NCI-H1048 (cell line): ENCODE measurements at places on chromosomes 12 and 14.

DNA sequence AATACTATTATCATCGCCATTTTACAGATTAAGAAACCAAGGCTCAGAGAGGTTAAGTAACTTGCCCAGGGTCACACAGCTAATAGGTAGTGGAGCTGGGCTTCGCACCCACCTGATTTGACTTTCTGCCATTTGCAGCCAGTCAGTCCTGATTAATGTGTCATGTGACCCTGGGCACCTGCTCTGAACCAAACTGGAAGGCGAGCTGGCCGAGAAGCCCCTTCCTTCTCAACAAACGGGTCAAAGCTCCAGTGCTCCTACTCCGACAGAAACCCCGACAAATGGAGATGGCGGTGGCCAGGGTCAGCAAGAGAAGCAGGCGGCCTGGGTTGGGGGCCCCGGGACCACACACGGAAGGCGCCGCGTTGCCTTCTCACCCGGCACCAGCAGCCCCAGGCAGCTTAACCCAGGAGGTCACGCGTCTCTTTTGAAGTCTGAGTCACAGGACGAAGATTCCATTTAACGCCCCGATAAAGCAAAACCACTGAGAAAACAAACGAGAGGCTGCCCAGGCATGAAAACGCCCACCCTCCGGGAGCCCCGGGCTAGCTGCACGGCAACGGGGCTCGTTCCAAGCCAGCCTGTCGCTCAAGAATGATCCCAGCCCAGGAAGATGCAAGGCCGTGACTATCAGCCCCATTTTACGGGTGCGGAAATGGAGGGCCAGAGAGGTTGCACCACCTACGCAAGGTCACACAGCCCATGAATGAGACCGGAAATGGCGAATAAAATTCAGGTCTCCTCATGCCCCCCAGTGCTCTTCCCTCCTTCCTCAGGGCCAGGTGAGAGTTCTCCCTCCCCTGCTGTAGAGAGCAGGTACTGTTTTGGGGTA is 124.8 kb downstream of the SCARB1 start:
- DNase-seq = no peak

- no peak for DNase-seq
Observed at GRCh38 chr12:120064054-120064940, 52.3 kb downstream of the RAB35 start.

- no peak for DNase-seq
Observed at GRCh38 chr12:128661226-128661569, 162.6 kb downstream of the SLC15A4 start.

- no peak for DNase-seq
Observed at GRCh38 chr14:81246461-81247270, 25.9 kb upstream of the GTF2A1 start.

DNA sequence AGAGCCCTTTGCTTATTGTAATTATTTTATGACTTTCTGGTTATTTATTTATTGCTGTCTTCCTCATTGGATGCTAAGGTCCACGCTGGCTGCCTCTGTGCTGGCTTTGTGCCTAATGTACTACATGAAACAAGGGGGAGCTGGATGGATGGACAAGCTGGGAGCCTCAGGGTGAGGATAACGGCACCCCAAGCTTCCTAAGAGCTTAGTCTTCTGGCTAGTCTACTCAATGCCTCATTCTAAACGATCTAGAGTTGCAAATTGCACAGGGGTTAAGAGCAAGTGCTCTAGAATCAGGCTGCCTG is 172.0 kb downstream of the CHST11 start:
- DNase-seq = no peak

DNA sequence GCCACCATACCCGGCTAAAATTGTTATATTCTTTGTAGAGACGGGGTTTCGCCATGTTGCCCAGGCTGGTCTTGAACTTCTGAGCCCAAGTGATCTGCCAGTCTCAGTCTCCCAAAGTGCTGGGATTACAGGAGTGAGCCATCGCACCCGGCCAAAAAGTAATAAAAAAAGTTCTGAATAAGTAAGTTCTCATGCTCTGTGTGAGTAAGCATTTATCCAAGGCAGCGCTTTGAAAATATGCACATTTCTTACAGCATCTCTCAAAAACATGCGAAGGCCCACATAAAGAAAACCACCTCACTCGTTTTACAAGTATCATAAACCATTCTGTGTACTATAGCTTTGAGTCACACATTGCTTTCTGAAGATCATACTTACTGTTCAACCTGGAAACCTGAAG is 8.6 kb downstream of the GIT2 start:
- no peak for DNase-seq

- no peak for DNase-seq
Observed at GRCh38 chr14:100425429-100425827, 102.3 kb downstream of the SLC25A47 start.

DNA sequence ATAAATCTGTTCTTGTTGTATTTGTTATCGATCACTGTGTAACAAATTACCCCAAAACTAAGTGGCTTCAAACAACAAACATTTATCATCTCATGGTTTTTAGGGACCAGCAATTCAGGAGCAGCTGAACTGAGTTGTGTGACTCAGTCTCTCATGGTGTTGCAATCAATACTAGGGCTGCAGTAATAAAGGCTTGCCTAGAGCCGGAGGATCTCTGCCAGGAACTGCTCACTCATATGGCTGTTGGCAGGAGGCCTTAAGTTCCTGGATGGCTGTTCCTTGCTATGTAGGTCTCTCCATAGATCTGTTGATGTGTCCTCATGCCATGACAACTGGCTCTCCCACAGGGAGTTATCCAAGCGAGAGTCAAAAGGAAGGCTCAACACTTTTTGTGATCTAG is 3.8 kb upstream of the PSMC6 start:
- no peak for DNase-seq

DNA sequence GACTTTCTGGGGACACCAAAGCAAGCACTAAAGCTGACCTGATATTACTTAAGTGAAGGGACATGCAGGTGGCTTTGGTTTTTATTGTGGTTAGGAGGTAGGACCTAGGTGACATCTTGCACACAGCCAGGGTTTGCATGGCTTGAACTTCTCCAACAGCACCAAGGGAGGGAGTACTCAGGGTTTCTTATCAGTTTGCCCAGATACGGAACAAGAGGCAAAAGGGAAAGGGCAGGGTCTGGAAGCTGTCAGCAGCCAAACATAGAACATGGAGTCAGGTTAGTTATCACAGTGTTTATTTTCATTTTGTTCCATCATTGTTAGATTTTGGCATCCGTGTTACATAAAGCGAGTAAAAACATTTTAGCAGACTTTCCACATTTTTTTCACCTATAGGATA is 186.3 kb upstream of the CLEC14A start:
- no peak for DNase-seq

- DNase-seq = no peak
Observed at GRCh38 chr14:71238835-71239234, 331.6 kb downstream of the PCNX1 start.

DNA sequence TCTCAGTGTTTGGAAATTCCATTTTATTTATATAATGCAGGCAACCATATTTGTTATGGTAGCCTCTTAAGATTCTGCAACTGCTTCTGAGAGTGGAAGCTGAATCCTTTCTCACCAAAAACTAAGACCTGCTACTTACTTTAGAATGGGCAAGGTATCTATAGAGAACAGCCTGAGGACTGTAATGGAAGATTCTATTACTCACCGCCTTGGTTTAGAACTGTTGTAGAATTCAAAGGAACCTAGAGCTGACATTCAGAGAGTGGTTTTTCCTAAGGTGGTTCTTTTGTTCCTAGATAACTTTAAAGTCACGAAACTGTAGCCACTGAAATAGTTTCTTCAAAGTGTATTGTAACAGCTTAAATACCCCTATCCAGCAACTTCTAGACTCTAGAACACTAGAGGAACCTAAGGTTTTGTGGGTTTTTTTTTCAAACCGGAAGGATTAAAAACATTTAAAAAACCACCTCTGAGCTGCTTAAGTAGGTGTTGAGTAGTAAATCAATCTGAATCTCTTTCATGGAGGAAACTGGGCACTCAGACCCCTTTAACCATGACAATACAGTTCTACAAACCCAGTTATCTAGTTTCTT is 4.2 kb downstream of the TDP1 start:
- no peak for DNase-seq

DNA sequence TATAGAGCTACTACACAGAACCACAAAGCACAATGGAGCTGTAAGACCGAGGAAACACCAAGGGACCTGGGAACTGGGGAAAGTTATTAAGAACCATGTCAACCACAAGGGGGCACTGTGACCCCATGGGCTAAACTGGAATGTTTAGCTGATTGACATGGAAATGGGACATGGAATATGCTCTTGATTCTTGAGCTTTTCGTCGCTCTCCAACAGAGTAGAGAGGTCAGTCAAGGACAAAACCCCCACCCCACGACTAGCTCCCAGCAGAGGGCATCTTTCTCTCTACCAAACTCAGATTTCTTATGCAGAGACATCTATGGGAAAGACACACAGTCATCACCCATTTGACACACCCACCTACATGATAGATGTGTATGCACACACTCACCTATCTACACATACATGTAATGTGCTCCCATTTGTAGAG is 10.1 kb downstream of the NDRG2 start:
- peak; percentile 56 for DNase-seq

DNA sequence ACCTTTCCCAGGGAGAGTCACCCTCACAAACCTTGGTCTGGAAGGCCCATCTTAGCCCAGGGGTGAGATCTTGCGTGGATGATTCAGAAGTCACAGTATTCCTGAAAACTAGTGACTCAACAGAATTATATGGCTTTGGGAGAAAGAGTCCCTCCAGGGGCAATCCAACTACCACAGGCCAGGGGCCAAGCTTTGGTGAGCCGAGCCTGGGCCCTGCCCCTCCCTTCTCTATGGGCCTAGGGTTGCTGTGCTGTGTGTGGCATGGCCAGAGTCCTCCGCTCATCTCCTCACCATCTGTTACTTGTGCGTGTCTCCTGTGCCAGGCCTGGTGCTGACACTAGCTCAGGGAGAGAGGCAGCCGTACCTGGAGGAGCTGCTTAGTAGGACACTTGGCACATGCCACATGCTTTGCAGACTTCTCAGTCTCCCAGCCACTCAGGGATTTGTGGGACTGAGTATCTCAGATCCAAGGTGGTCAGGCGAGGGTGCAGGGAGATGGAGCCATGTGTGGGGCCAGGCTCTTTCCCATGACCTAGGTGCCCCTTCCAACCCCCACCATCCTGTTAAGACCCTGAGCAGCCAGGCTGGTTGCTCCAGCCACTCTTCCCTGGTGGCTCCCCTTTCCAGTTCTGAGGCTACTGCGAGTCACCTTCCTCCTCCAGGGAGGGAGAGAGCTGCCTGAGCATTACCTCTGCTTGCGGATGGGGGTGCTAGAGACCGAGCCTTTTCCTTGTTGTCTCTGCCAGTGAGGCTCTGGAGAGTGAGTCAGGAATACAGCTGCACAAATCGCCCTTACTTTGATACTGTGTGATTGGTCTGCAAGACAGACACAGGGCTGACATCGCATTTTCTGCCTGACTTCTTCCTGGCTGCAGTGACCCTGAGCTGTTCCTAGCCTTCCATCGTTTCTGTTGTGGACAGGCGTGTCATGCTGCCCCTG is 94.1 kb downstream of the SLC25A47 start:
- no peak for DNase-seq

- no peak for DNase-seq
Observed at GRCh38 chr12:95336387-95337067, 118.9 kb downstream of the VEZT start.

DNA sequence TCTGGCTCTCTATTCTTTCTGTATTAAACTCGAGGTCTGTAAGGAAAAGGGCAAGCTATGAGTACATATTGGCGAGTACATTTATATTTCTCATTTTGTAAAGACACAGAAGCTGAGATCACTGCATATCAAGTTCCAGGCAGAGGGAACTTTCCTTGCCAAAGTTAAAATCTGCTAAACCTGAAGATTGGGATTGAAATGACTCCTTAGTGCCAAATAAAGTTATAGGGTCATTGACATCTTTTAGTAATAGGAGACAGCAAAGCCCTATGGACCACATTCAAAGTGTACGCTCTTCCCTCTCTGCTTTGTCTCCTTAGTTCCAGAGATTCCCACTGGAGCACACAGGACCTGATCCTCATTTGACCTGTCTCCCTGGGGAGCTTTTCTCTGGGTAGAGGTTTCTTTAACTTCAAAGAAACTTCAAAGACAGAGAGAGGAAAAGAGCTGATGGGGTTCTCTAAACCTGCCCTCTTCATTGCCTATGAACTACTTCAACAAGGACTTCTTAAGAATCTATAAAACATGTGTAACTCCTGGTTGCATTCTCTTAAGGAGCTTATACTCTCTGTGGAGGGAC is 42.6 kb upstream of the PTPRR start:
- DNase-seq = no peak

DNA sequence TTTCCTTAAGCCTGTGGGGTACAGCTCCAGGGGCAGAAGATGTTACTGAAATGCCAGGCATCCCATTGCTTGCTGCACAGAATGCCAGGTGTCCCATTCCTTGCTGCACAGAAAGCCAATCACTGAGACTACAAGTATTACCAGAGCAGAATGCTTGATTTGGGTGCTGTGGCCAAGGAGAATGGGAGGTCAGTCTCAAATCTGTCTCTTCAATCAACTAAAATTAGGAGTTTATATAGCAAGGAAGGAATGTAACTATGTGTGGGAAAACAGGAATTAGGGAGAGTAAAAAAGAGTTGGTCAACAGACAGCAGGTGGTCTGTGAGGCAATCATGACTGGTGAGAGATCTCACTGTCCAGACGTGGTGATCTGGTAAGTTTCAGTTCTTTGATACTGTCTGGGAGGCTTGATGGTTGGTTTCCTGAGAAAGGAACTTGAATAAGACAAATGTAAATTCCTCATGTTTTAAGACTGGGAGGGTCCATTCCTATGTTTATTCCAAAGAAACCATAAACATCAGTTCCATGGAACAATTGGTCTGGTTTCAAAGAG is 31.2 kb upstream of the VASH1 start:
- DNase-seq = no peak

GRCh38 chr12:122014781-122015180 is 6.9 kb upstream of the BCL7A start:
- DNase-seq = no peak

DNA sequence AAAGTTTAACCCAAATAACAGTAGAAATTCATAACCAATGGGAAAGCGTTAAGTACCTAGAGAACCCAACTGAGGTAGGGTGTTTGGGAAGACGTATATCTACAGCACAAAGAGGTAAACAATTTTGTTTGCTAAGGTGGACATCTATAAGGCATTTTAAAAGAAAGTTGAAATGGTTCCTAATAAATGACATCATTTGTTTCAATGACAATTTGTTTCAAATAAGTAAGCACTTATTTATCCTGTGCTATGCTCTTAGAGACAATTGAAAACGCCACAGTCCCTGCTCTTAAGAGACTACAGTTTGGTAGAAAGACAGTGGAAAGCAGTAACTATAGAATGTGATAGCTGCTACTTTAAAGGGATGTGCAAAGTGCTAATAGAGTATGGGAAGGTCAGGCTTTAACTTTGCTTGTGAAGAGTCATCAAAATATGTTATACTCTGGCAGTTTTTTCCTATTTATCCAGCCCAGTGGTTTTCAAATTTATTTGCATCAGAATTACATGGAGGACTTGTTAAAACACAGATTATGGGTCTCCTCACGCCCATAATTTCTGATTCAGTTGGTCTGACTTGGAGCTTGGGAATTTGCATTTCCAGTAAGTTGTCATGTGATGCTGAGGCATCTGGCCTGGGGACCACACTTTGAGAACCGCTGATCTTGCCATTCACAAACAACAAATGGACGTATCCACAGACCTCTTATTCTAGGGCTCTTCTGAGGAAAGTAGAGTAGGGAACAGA is 19.6 kb upstream of the SMCO2 start:
- peak; percentile 21 for DNase-seq
